ENCODE measurements at places on chromosomes 12 and 14. TPM values are rescaled to one million over a fixed set of nuclear protein-coding genes. Genes with fewer than 3 reads are reported as not detected.

GRCh38 chr12:58033831-58034230 is 92.5 kb downstream of the ATP23 start:
- no peak for DNase-seq

DNA sequence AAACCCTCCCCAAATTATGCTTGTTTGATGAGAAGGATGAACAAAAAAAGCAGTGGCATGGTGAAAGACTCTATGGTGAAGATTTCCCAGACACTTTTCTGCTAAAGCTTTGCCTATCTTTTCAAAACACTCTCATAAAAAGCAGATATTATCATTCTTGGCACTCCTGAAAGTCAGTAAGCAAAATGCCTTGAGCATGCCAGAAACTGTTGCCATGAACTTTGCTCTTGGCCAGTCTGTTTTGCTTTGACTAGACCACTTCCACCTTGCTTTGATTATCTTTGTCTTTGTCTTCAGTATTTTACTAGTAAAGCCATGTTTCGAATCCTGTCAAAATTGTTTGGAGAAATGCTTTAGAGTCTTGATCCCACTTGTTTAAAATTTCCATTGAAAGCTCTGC is 110.4 kb downstream of the CNTN1 start:
- no peak for DNase-seq

DNA sequence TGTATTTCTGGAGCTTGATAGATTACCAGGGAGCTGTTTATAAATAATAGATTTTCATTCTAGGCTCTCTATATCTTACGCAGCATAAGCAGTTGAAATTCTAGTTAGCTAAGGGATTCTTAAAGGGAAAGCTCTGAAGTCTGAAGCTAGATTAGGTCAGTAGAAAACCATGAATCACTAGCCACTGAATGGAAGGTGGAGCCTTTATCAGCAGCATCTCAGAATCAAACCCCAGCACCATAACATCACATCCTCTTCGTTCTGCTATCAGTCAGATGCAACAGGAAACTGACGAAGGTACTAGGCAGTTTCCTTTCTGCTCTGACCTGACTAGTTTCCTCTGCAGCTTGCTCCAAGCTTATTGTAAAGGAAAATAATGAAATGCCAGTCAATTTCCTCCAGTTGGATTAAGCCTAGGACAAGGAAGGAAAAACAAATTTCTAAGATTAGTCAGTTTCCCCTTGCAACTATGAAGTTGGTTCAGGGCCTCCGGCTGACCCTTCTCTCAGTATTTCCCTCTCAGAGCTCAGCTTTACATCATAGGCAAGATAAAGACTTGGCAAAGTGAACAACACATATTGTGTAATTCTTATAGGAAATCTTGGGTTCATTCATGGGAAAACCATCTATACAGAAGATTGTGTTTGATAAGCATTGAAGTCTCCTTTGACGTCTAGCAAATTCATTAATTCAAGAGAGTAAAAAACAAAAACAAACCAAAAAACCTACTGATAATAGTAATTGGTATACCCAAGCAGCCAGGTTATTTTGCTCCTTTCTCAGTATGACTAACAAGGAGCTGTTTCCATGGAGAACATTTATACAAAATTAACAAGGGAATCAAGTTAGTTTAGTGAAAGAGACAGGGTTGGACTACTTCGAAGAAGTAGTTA is 43.4 kb upstream of the CFAP54 start:
- no peak for DNase-seq

IL31 gene
- not detected for total RNA-seq

- DNase-seq: no peak
Observed at GRCh38 chr12:108597559-108598471, at the start of gene TMEM119. Gene TMEM119, minus strand, starts transcription at chr12:108598084. Its CDS starts 5,701 bp downstream, at chr12:108592383.

- peak; percentile 41 for DNase-seq
Observed at GRCh38 chr14:50083467-50084337, 32.7 kb downstream of the VCPKMT start.

DNA sequence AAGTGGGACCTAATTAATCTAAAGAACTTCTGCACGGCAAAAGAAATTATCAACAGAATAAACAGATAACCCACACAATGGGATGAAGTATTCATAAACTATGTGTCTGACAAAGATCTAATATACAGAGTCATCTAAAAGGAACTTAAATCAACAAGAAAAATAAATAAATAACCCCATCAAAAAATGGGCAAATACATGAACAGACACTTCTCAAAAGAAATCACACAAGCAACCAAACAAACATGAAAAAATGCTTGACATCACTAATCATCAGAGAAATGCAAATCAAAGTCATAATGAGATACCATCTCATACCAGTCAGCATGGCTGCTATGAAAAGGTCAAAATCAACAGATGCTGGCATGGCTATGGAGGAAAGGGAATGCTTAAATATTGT is 466.9 kb downstream of the SOX5 start:
- DNase-seq: no peak

- DNase-seq: no peak
Observed at GRCh38 chr14:90965765-90966164, 94.7 kb downstream of the RPS6KA5 start.

CD163L1 gene
- 0.88 TPM for total RNA-seq

DNA sequence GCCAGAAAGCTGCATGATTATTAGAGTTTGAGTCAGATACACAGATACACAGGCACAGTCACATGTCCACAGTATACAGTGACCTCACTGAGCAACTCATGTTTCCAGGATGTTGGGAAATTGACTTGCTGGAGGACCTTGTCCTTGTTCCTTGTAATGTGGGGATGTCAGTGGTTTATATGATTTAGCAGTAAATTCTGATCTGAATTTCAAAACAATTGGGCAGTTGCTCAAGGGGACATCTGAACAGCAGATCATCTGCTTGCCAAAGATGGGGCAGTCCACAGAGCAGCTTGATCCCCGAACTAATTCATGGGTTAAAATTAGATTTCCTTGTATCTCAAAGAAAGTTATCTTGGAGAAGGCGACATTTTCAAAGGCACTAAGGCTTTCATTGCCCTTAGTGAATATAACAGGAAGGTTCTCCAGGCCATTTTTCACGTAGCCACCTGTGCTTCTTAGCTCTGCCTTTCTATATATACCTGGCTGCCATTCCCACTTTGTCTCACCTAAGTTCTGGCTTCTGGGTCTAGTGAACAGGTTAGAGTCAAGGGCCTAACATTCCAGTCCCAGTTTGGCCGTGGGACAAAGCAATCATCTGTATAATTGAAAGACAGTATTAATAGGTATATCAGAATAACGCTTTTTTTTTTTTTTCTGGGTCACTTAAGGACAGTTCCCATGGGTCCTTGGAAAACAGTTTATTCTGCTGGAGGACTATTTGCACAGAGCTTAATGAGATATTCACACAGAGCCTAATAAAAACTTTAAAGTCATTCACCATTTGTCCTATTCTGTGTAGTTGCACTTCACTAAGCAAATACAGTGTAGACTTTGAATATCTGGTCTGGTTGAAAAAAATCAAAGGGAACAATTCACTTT is 64.9 kb upstream of the STRN3 start:
- no peak for DNase-seq

KRT71 gene
- total RNA-seq: not detected

DNA sequence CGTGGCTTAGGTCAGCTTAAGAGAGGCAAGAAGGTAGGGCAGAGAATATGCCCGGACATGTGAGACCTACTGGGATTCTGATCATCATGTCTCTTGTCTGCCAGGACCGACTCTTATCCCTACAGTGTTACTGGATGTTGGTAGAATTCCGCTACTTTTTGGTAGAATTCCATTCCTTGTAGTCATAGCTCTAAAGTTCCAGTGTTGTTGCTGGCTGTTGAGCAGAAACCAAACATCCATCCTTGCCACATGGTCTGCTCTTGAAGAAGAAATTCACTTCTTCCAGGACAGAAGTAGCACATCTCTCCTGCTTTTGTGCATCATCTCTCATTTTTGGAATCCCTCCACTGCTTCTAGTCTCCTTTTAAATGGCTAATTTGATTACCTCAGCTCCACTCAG is 453.7 kb downstream of the RPL10L start:
- no peak for DNase-seq

SERPINA1 gene
- total RNA-seq: 0.31 TPM

GRCh38 chr12:19002216-19002615 is 127.3 kb upstream of the PLEKHA5 start:
- DNase-seq: no peak

DNA sequence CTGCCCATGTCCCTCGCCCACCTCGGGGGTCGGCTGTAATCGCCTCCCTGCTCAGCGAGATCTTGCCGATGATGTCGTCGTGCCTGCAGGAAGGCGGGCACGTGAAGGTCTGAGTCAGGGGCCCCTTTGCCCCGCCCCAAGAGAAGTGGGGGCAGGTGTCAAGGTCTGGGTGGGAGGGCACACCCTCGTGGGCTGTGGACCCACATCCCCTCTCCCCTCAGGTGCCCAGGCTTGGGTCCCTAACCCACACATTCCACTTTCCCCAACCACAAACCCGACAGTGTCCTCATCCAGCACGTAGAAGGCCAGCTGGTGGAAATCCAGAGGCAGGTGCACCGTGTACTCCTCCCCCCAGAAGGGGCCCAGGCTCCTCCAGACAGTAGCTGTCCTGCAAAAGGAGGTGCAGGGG is 7.8 kb downstream of the RASAL1 start:
- DNase-seq: no peak

- DNase-seq: no peak
Observed at GRCh38 chr12:5407034-5407856, 24.7 kb upstream of the NTF3 start.
